ENCODE measurements at places on chromosomes 4 and X. TPM values are rescaled to one million over a fixed set of nuclear protein-coding genes. Genes with fewer than 3 reads are reported as not detected.

FIP1L1 gene
- total RNA-seq, result 79.4 TPM

MAGEA4 gene
- not detected for total RNA-seq

MND1 gene
- total RNA-seq, result 7.7 TPM

SMIM31 gene
- total RNA-seq, result not detected

NLGN4X gene
- total RNA-seq, result 23.5 TPM

GRCh38 chr4:4217113-4217512, 9.6 kb downstream of the OTOP1 start:
- no peak overlapping the region for H3K27ac ChIP-seq
- peaks cover 60% of the 10 kb centered on the region for H3K27me3 ChIP-seq
- no peak overlapping the region for H3K4me3 ChIP-seq
- H3K4me1 ChIP-seq, result no peaks in the 10 kb centered on the region
- no peak for DNase-seq

- DNase-seq, result no peak
- H3K4me3 ChIP-seq, result peak overlapping the region; percentile 48
- H3K27me3 ChIP-seq, result peaks cover 3% of the 10 kb centered on the region
These were observed 48.5 kb downstream of the PRPS1 start for GRCh38 chrX:107676559-107677378.

DNA sequence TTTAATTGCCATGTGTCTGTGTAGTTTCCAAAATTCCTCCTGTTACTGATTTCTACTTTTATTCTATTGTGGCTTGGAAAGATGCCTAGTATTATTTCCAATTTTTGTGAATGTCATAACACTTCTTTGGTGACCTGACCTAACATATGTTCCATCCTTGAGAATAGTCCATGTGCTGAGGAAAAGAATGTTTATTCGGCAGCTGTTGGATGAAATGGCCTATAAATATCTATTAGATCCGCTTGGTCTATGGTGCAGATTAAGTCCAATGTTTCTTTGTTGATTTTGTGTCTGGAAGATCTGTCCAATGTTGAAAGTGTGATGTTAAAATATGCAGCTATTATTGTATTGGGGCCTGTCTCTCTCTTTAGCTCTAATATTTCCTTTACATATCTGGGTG, 219.2 kb upstream of the HDX start:
- no peak overlapping the region for H3K4me3 ChIP-seq
- no peak for DNase-seq
- no peaks in the 10 kb centered on the region for H3K27me3 ChIP-seq
- H3K27ac ChIP-seq, result no peak overlapping the region
- no peaks in the 10 kb centered on the region for H3K36me3 ChIP-seq

DNA sequence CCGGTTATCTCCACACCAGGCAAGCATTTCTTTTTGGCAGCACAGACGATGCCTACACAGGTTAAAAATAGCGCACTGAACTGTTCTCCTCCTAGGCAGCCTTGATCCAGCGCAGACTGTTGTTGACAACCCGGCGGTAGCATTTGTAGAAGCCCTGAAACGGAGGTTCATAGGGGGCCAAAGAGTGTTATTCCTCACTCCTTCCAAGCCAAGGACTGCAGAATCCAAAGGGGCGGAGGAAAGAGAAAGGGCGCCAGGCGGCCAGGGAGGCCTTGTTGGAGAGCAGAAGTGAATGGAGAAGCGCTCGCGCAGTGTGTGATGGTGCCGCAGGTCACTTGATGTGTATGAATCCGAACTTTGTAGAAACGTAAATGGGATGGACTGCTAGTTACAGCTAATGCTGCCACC, 82.7 kb downstream of the TENM3 start:
- H3K4me1 ChIP-seq, result peaks cover 6% of the 10 kb centered on the region
- H3K27ac ChIP-seq, result no peak overlapping the region
- H3K4me3 ChIP-seq, result no peak overlapping the region
- no peak for DNase-seq

GRCh38 chr4:151712777-151713176, 48.0 kb downstream of the GATB start:
- no peak overlapping the region for H3K27ac ChIP-seq
- peaks cover 8% of the 10 kb centered on the region for H3K36me3 ChIP-seq
- H3K4me1 ChIP-seq, result peaks cover 20% of the 10 kb centered on the region
- H3K4me3 ChIP-seq, result no peak overlapping the region

DNA sequence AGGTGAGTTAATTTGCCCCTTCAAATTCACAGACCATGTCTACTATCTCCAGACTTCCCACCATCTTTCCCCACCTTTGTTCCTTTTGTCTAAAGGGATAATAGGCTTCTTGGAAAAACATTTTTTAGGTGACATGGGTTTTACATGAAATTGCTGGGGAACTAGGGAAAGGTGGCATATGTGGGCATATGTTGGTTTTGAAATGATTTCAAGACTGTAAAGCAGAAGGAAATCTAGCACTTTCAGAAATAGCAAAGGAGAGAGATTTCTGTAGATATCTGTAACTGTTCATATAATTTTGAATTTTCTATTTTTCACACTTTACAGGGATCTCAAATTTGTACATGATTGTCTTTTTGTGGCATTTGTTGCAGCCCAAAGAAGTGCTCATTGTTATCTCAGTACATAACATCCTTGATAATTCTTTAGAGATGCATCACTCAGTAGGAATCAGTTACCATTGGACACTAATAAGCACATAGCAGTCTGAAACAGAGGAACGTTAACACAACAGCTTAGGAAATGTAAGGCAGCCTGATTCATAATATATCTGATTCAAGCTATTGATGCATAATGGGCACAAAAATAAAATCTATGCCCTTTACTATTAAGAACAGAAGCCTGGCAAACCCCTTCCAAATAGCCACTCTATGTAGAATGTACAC, 659.7 kb downstream of the CENPC start:
- H3K36me3 ChIP-seq, result peaks cover 4% of the 10 kb centered on the region
- H3K4me3 ChIP-seq, result no peak overlapping the region
- no peak overlapping the region for H3K27ac ChIP-seq
- no peaks in the 10 kb centered on the region for H3K27me3 ChIP-seq
- peaks cover 3% of the 10 kb centered on the region for H3K4me1 ChIP-seq

- H3K4me1 ChIP-seq, result peaks cover 9% of the 10 kb centered on the region
- peaks cover 43% of the 10 kb centered on the region for H3K27me3 ChIP-seq
- H3K27ac ChIP-seq, result no peak within 1 kb of the TSS
- peak within 1 kb of the TSS; percentile 80 for H3K4me3 ChIP-seq
- DNase-seq, result peak; percentile 77
These were observed at the start of gene RADX for GRCh38 chrX:106611679-106612392. Gene RADX (plus strand): TSS chrX:106611978. CDS start chrX:106612081, 103 bp downstream.

GRCh38 chrX:116226665-116227484, 56.3 kb downstream of the AGTR2 start:
- peaks cover 14% of the 10 kb centered on the region for H3K4me1 ChIP-seq
- H3K27me3 ChIP-seq, result no peaks in the 10 kb centered on the region
- H3K27ac ChIP-seq, result no peak overlapping the region
- DNase-seq, result no peak
- no peaks in the 10 kb centered on the region for H3K36me3 ChIP-seq

DNA sequence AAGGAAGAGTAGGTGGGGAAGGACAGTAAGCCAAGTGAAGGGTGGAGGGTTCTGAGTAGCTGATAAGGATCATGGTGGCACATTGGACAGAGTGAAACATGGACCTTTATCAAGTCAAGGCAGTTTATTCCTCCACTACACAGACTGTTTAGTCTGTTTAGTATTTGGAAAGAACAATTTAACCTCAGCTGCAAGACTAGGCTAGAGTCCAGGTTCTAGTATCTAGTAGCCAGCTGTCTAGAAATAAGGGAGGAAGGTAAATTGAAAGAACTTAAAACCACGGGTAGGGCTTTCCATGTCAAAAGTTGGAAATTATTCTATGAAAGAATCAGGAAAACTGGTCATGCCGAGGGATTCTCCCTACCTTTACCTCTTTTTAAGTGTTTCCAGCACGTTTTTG, 140.1 kb upstream of the MED14 start:
- peaks cover 14% of the 10 kb centered on the region for H3K4me1 ChIP-seq
- no peak overlapping the region for H3K27ac ChIP-seq
- DNase-seq, result no peak

- H3K4me3 ChIP-seq, result no peak overlapping the region
- no peak for DNase-seq
- H3K27ac ChIP-seq, result no peak overlapping the region
- no peaks in the 10 kb centered on the region for H3K27me3 ChIP-seq
- H3K36me3 ChIP-seq, result peaks cover 16% of the 10 kb centered on the region
- H3K4me1 ChIP-seq, result peaks cover 21% of the 10 kb centered on the region
These were observed 541 bp downstream of the AIMP1 start for GRCh38 chr4:106316773-106317409.

GRCh38 chr4:155062948-155063347, 145.5 kb upstream of the NPY2R start:
- no peaks in the 10 kb centered on the region for H3K27me3 ChIP-seq
- no peak overlapping the region for H3K27ac ChIP-seq
- peaks cover 3% of the 10 kb centered on the region for H3K4me1 ChIP-seq
- H3K36me3 ChIP-seq, result no peaks in the 10 kb centered on the region
- no peak overlapping the region for H3K4me3 ChIP-seq

DNA sequence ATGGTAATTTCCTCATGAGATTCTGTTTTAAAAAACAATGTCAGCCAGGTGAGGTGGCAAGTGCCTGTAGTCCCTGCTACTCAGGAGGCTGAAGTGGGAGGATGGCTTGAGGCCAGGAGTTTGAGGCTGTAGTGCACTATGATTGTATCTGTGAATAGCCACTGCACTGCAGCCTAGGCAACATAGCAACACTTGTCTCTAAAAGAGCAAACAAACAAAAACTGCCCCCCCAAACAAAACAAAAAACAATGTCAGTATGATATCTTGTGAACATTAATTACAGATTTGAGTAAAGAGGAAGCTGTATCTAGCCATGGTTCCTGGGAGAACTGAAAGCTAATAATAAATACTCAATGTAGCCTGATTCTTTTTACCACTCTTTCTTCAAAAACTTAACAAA, 6.8 kb upstream of the MSL3 start:
- H3K4me3 ChIP-seq, result no peak overlapping the region
- no peaks in the 10 kb centered on the region for H3K27me3 ChIP-seq
- no peak for DNase-seq
- no peaks in the 10 kb centered on the region for H3K36me3 ChIP-seq
- no peaks in the 10 kb centered on the region for H3K4me1 ChIP-seq
- H3K27ac ChIP-seq, result no peak overlapping the region

- H3K36me3 ChIP-seq, result no peaks in the 10 kb centered on the region
- H3K4me3 ChIP-seq, result no peak overlapping the region
- H3K27me3 ChIP-seq, result no peaks in the 10 kb centered on the region
These were observed 544.9 kb upstream of the CPXCR1 start for GRCh38 chrX:88202149-88202548.

GRCh38 chr4:104983615-104984179, 163.0 kb upstream of the TET2 start:
- H3K4me3 ChIP-seq, result no peak overlapping the region
- H3K27ac ChIP-seq, result no peak overlapping the region
- no peaks in the 10 kb centered on the region for H3K36me3 ChIP-seq
- H3K27me3 ChIP-seq, result peaks cover 2% of the 10 kb centered on the region
- no peak for DNase-seq

DNA sequence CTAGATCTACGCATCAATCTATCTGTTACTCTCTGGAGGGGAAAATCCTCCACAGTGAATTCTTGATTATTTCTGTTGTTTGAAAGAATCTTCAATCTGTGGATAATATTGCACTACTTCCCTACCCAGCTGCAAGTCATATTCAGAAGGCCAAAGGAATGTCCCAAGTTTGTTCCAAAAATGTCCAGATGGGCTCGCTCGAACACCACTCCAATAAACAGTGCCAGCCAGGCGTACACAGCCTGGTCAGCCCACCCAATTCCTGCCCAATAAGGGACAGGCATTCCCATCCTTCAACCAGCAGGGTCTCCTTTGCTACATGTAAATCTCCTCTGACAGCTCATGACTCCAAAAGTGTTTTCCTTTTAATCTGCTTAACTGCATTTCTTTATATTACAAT, 80.7 kb upstream of the GPM6B start:
- DNase-seq, result no peak
- no peak overlapping the region for H3K27ac ChIP-seq
- no peak overlapping the region for H3K4me3 ChIP-seq
- H3K27me3 ChIP-seq, result no peaks in the 10 kb centered on the region
- H3K4me1 ChIP-seq, result peaks cover 10% of the 10 kb centered on the region
- no peaks in the 10 kb centered on the region for H3K36me3 ChIP-seq

DNA sequence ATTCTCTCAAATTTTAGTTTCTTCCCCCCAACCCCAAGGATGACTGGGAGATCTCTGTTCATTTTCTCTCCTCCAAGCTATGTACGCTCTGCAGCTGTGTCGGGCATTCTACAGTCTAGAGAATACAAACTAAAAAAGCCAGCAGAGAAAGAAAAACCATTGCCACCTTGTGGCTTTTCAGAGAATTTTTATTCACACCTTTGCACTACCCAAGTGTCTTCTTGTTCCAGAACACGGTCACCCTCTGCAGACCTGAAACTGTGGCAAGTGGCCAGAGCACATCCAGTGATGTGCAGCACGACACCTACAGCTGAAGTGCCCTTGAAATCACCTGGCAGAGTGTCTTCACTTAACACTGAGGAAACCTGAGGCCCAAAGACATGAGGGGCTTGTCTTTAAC, 68.6 kb downstream of the CHST7 start:
- H3K27ac ChIP-seq, result no peak overlapping the region
- no peaks in the 10 kb centered on the region for H3K4me1 ChIP-seq
- peaks cover 1% of the 10 kb centered on the region for H3K36me3 ChIP-seq
- DNase-seq, result no peak
- H3K27me3 ChIP-seq, result no peaks in the 10 kb centered on the region

GRCh38 chr4:151906438-151906837, 145.6 kb upstream of the GATB start:
- H3K4me1 ChIP-seq, result peaks cover 12% of the 10 kb centered on the region
- no peak for DNase-seq
- peaks cover 4% of the 10 kb centered on the region for H3K36me3 ChIP-seq
- no peak overlapping the region for H3K27ac ChIP-seq

DNA sequence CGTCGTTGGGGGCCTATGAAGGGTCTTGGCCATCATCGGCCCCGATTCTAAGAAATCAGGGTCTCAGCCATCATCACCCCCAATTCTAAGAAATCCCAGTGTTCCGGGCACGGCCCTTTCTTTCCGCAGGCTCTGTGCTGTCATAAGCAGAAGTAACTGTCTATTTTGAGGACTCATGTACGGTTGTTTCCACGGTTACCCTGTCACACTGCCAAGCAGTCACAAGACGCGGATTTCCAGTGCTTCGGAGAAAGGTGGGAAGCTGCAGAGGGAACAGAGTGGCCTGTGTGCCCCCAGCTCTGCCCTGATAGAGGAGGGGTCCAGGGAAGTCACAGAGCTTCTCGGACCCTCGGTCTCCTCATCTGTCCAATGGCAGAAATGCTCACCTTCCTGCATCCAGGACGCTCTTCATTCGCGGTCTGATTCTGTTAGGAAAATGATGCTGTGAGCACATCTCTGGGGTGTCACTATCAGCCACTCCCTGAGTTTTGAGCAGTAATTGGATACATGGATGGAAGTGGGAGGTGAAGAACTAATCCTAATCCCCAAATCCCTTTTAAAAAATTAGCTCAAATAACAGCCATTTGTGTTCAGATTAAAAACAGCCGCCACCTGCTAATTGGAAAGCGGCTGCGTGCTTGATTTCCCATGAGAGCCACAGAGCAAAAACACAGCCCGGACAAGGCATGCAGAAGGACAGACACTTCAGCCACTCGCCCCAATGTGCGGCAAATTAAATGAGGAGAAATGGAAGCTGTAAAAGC, 73.1 kb downstream of the WFS1 start:
- no peaks in the 10 kb centered on the region for H3K4me1 ChIP-seq
- no peak overlapping the region for H3K4me3 ChIP-seq
- H3K27ac ChIP-seq, result no peak overlapping the region
- H3K36me3 ChIP-seq, result no peaks in the 10 kb centered on the region
- no peak for DNase-seq
